CD4-positive, alpha-beta T cell treated with Interleukin-6 for 4 hours (primary cell): ENCODE measurements at places on chromosomes 1 and 21.

GRCh38 chr1:83901547-83902155 lies 97.3 kb downstream of the TTLL7 start:
- DNase-seq: no peak

DNA sequence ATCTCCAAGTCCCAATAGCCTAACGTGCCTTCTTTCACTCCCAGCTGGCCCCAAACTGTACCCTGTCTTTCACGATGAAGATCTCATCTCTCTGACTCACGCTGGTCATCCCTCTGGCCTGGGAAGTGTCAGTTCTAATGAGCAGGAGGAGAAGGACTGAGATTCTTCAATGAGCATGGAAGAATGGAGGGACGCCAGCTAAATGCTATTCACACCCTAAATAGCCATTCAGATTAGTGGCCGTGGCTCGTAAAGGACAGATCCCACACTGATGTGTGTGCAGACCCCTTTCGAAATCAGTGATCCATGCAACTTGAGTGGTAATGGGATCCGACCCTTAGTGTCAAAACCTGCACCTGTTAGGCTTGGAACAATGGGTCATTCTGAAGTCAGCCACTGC lies 75.9 kb upstream of the SMYD2 start:
- DNase-seq: no peak

GRCh38 chr21:38675182-38675824 lies 130.4 kb upstream of the ETS2 start:
- DNase-seq: no peak

GRCh38 chr1:199205740-199206441 lies 567.1 kb downstream of the PTPRC start:
- no peak for DNase-seq

DNA sequence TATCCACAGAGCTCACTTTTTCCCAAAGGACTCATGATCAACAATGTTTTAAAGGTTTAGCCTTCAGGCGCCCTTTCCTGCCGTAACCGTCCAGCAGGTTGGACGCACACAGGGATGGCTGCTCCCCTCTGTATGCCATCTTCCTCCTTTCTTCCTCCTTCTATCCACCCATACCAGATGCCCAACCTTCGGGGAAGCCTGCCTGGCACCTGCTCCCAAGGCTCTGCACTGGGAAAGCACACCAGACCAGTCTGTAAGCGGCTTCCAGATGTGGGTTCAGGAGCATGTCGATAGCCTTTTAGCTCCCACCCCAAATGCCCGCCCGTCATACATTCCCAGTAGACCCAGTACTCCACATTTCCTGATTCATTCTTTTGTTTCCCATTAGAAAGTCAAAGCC lies 52.9 kb downstream of the STUM start:
- DNase-seq: no peak

DNA sequence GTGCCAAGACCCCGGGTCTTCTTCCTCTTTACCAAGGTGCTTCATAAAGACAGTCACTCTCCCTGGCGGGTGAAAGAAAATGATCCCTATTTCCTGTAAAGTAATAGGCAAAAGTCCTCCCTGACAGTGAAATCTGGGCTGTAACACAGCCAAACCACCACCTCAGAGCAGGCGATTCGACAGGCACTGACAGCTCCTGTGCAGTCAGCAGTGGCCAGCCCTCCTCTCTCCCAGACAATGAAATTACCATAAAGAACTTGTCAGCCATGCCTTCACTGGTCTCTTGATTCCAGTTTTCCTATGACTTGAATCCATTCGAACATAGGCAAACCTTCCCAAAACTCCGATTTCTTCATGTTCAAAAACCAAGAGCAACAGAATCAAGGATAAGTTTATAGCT lies 492.2 kb upstream of the DAB1 start:
- DNase-seq: no peak

DNA sequence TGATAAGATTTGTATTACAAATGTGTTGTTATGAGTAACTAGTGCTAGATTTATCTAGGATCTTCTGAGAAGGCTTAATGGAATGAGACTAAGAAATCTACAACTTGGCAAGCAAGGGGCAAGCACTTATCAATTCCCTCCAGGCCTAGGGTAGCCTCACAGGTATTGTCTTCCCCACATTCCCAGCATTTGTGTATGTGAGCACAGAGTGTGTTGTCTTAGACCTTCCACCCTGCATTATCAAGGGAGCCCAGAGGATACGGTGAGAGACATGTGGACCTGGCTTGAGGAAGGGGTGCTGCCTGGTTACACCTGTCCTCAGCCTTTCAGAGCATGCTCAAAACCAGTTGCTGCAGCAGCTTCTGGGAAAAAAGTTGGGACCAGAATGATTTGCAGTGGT lies 327.2 kb downstream of the MRPL39 start:
- no peak for DNase-seq

- no peak for DNase-seq
Measured at GRCh38 chr1:78297836-78298235, 192.9 kb upstream of the PTGFR start.

DNA sequence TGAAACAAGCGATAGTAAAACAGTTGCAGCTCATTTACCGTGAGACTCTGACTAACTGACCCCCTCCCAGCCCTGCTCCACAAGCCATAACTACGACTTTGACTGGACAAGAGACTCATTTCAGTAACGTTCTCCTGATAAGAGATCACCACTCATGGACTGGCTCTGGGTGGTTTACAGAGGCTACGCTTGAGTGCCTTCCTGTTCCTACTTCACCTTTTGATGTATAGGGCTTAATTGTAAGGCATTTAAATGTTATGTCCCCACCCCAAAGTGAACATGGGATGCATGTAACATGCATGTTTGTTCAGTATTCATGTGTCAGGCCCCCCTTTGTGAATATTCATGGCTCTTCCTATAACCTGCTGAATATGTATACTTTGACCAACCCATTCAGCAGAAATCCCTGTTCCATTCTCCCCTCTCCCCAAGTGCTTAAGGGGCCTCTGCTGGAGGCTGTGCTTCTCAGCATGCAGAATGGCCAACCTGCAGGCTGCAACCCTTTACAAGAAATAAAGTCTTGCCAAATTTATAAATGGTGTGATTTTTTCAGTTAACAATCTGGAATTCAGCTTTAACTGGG lies 50.7 kb upstream of the SPOCD1 start:
- DNase-seq: no peak

DNA sequence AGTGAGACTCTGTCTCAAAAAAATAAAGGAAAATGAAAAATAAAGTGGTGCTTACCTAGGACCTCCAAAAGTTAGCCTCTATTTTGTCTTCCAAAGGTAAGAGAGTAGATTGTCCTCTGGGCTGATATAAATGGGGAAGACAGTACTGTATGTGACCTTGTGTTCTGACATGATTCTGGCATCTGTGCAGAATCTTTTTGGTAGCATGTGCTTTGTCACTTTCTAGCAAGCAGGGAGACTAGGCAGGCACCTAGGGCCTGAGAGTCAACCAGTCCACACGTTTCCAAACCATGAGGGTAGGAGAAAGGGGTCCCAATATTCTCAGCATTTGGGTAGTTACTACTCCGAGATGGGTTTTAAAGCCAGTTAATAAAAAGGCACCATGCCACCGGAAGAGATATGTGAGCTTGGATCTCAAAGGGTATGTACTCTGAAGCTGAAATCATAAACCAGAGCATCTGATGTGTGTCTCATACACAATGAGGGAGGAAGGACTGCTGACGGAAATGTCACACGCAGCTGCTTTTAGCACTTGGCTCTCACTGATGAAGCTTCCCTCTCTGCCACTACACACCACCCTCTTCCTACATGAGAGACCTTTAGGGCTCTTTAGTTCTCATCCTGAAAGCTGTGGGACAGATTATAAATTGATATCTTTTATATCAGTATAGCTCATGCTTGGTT lies 27.0 kb upstream of the SLC16A1 start:
- no peak for DNase-seq

- no peak for DNase-seq
Measured at GRCh38 chr21:28317177-28317950, 675.3 kb downstream of the LTN1 start.

DNA sequence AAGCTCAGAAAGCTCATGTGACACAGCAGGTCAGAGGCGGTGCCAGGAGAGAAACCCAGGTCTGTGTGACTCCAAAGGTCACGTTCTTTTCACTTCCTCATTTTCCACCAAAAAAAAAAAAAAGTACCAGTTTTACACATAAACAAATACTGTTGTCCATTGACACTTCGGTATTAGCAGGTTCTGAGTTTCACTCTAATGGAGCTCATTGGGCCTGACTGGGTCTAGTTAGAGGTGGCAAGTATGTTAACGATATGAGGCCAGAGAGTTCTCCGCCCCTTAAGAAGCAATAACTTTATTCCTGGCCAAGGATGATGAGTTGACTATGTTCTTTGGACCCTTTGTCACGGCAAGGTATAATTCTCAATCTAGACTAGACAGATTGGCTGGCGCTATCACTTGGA lies 30.0 kb upstream of the SDE2 start:
- DNase-seq: no peak

DNA sequence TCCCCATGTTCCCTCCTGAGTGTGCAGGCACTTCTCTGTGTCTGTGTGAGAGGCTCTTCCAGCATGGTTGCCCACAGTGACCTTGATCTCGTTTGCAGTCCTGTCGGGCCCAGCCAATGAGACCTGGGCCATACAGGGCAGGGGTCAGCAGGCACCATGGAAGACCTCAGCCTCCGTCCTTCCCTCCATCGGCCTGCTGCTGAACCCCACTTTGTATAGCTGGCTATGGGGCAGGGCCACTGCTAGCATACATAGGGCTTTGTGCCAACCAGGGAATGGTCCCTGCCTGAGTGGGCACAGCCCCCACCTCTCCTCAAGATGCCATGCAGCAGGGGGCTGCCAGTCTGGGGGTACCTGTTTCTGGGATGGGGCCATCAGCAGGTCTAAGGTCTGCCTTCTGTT lies 3.8 kb downstream of the C1orf35 start:
- DNase-seq: no peak

DNA sequence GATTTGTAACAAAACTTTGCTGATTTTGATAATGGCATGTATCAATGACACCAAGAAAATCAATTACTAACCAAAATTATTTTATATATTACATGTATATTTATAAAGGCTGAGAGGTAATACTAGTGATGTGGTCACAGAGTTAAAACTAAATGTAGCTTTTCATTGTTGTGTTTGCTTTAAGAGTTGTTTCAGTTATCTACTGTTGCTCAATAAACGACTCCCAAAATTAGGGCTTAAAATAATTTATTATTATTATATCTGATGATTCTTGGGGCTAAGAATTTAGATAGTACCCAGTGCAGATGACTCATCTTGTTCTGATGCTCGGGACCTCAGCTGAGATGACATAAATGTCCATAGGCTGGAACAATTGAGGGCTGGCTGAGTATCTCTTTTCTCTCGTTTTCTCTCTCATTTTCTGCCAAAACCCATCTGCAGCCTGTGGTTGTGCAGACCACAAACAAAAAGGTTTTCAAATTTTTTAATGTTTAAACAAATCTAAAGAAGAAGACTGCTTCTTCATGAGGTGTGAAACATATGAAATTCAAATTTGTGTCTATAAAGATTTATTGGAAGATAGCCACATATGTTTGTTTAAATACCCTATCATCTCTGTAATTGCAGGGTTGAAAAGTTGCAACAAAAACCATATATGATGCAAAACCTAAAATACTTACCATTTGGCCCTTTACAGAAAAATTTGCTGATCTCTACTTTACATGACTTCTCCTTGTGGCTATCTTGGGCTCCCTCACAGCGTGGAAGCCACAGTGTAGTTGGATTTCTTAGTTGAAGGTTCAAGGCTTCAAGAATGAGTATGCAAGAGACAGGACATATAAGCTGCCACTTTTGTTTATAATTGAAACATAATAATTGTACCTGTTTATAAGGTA lies 14.8 kb upstream of the PTPRC start:
- peak; percentile 29 for DNase-seq

DNA sequence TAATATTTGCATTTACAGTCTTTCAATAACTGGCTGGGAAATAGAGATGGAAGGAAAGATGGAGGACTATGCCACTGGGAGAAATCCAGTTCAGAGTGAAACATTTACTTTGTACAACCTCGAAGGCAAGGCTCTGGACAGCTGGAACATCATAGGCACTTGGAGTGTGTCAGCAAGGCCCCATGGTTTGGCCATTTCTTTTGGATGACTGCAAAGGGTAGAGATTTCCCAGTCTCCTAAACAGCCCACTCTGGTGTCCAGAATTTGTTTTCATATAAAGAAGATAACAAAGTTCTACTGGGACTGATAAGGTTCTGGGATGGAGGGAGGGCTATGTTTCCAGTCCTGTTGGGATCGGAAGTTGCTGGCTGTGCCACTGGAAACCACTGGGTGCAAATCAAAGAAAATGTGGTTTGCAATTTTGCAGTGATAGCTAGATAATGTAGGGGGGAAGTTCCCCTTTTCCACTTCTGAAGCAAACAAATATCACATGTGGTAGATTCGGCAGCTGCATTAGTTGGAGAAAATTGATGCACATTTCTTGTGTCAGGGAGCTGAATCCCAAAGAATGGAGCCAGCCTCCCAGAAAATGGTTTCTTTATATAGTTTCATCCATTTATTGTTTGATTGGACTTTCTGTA lies 16.2 kb downstream of the KCND3 start:
- no peak for DNase-seq

DNA sequence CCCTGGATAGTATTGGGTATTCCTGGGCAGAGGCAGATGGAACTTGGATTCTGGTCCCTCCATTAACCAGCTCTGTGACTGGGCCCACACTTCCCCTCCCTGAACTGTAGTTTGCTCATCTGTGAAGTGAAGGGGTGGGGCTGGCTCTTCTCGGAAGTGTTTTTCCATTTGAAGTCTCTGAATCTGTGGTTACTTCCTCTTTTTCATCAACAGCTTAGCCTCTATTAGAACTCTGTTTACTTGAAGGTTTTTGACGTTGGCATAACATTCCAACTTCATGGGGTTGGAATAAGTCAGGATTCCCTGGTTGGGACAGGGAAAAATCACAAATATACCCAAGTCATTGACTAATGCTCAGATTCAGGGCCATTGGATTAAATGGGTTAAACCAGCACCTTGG lies 3.6 kb downstream of the KIAA0040 start:
- DNase-seq: peak; percentile 76

DNA sequence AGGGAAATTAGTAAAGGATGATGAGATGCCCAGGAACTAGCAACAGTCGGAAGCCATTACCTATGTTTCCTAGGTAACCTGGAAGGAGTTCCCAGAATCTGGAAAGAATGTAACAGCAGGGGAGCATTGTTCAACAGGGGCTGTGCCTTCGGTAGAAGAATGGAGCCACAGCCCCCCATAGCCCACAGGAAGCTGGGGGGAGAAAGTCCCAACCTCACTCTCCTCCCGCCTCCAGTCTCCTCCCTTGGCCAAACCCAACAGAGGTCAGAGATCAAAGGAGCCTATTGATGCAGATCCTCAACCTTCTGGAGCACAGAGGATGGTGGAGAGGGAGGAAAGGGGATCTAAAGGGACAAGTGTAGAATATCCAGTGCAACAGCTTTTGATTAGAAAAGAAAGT lies 131.5 kb upstream of the SLC44A3 start:
- no peak for DNase-seq
